Stimulated activated CD4-positive, alpha-beta T cell treated with anti-CD3 and anti-CD28 coated beads, TNF-alpha, amount 100 ng/mL, for 48 hours (primary cell): ENCODE measurements at places on chromosomes 1 and 21.

GRCh38 chr1:24748191-24749121, 3.2 kb downstream of the CLIC4 start:
- DNase-seq: no peak

- DNase-seq: no peak
Observed at GRCh38 chr1:20448671-20449071, 37.3 kb downstream of the CAMK2N1 start.

- no peak for DNase-seq
Observed at GRCh38 chr1:183702813-183703198, 49.7 kb upstream of the APOBEC4 start.

DNA sequence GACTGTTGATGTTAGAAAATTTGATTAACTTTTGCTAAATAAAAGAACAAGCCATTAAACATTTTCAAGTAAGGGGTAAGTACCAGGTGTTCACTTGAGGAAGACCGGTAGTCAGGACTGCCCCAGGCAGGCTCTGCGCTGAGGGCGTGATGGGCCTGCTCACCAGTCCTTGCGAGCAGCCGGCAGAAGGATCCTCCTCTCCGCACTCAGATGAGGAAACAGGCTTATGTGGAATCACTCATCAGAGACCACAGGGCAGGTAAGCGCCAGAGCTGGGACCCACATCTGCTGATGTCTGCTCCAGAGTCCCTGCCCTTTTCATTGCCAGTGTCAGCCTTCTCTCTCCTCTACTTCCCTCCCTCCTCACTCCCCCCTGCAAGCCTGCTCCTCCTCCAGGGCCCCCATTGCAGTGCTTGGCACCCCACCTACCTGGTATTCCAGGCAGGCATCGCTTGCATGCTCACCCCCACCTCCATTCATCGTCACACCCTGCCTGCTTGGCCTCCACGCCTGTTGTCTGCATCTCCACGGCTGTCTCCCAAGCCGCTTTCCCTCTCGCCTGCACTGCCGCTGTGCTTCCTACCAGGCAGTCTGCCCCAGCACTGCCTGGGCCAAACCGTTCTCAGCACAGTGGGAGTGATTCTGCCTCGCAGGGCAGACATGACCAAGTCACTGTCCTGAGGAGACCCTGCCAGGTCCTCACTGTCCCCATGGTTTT, 24.7 kb upstream of the KDM4A start:
- DNase-seq: no peak

GRCh38 chr1:158989424-158989823, 20.3 kb upstream of the IFI16 start:
- DNase-seq: no peak

- DNase-seq: no peak
Observed at GRCh38 chr1:191368891-191369654, 789.2 kb upstream of the RGS18 start.

- DNase-seq: no peak
Observed at GRCh38 chr1:220189750-220190347, 82.4 kb downstream of the RAB3GAP2 start.

- no peak for DNase-seq
Observed at GRCh38 chr1:164803366-164803765, 244.4 kb downstream of the PBX1 start.

DNA sequence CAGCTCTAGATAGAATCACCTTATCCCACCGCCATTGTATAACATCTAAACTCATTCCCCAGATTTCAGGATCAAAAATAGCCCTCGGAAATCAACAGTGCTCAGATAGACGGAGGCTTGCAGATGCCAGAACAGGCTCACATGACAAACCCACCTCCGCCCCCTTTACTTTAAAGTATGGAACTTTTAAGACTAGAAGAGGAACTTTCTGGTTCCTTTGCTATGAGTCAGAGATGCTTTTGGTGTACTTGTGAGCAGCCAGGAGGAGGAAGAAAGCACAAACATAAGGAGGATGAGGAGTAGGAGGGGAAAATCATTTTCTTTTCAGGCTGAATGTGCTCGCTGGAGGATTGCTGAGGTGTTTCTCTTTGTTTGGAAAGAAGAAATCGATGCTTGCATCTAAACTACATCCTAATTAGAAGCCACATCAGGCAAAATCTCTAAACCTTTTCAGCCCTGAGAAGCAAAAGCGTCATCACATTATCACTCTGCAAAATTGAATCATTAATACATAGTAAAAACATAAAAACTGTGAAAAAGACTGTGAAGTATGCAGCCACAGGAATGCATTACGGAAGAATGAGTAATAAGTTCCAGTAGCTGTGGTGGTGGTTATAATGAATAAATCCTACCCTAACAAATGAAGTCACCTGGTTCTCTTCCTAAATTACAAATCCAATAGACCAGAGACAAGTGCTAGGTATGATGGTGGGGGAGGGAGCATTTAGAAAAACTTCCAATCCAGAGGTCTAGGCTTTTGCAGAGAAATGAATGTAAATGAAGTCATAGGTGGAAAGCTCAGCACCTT, 251.3 kb downstream of the KCNH1 start:
- DNase-seq: no peak

DNA sequence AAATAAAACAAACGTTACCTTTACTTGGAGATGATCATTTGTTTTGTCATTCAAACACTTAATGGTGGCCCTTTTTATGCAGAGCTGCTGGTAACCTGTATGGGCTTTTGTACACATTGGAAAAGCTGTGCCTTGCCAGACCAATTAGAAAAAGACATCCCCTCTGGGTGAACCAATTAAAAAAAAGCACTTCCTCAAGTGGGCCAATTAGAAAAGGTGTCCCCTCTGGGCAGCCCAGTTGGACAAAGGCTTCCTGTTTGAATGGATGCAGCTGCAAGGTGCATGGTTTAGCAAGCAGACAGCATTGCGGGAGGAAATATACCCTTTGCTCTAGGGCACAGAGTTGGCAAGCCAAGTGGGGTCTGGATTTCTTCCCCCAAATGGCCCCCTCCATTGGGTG, 21.6 kb downstream of the HUNK start:
- DNase-seq: no peak
